ENCODE measurements at places on chromosomes 11 and 22.

- no peak for DNase-seq
These were observed 75.6 kb upstream of the APOA1 start for GRCh38 chr11:116913000-116913399.

DNA sequence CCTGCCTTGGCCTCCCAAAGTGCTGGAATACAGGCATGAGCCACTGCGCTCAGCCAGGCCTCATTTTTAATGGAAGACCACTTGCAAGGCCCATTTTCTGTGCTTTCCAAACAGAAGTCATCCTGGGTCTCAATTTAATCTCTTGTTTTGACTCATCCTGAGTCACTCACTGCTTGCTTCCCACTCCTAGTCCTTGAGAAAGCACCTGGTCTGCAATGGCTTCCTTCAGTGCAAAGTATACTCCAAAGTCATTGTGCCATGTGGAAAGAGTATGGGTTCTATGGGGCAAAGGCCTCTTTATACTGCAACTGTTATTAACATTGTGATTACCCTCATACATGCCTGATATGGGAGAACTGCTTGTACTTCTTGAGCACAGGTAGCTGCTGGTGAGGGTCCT is 18.3 kb upstream of the SLC5A1 start:
- DNase-seq = no peak

- DNase-seq = no peak
These were observed 15.2 kb downstream of the BCL9L start for GRCh38 chr11:118910309-118911112.

DNA sequence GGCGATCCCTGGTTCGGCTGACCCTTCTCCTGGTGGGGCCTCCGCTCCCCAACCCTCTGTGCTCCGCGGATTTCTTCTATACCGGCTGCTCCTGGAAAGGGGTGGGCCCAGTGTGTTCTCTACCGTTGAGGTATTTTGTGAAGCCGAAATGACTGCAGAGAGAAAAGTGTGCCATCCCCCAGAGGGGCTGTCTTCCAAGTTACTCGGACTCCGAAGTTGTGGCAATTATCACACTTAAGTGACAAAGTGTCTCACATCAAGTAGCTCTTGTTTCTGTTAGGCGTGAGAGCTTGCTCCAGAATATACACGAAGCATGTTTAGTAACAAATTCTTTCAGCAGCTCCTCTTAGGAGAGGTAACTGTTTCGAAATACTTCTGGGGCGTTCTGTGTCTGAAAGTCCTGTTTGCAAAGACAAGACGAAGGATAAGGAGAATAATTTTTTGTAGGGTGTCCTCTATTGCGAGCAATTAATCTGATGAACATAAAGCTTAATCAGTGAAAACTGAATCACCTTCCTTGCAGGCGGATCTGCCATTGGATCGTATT is 434 bp downstream of the XPNPEP3 start:
- peak; percentile 23 for DNase-seq

DNA sequence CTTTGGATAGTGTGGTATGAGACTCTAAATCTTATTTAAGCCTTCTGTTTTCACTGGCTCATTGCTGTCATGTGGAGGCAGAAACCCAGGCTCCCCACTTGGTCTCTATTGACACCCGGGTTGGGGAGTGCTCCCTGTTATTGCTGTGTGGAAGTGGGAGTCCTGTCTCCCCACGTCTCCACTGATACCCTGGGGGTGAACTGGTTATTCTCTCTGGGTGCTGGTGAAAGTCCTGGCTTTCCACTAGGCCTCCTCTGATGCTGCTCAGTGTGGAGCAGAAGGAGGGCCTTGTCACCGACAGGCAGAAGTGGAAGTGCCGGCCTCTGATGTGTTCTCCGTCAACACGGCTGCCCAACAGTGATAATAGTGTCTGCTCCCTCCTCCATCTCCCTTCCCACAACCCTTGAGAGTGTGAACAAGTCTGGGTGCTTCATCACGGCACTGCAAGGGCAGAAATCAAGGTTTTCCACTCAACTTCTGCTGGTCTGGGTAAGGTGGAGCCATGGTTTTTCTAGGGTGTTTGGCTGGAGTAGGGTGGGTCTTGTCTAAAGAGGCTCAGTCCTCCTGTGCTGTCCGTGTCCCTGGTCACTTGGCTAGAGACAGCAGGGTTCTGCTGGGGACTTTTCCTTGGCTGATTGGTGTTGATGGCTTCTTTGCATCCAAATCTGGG is 240.7 kb upstream of the B3GAT1 start:
- no peak for DNase-seq

- DNase-seq = no peak
These were observed 702.9 kb downstream of the DLG2 start for GRCh38 chr11:84924154-84924692.

DNA sequence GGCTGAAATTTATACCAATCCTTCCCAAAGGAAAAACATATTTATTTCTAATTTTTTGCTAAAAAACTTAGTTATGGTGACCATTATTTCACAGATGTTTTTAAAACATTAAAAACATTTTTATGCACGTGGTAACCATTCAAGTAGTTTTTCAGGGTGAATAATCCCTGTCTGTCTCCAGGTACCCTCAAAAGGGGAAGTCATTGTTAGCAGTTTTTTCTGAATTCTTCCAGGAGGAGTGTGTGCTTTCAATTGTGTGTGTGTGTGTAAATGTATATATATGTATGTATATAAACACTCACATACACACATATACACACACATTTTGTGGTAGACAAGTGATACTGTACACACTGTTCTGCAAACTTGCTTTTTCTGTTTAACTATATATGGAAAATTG is 43.9 kb downstream of the MIAT start:
- no peak for DNase-seq

DNA sequence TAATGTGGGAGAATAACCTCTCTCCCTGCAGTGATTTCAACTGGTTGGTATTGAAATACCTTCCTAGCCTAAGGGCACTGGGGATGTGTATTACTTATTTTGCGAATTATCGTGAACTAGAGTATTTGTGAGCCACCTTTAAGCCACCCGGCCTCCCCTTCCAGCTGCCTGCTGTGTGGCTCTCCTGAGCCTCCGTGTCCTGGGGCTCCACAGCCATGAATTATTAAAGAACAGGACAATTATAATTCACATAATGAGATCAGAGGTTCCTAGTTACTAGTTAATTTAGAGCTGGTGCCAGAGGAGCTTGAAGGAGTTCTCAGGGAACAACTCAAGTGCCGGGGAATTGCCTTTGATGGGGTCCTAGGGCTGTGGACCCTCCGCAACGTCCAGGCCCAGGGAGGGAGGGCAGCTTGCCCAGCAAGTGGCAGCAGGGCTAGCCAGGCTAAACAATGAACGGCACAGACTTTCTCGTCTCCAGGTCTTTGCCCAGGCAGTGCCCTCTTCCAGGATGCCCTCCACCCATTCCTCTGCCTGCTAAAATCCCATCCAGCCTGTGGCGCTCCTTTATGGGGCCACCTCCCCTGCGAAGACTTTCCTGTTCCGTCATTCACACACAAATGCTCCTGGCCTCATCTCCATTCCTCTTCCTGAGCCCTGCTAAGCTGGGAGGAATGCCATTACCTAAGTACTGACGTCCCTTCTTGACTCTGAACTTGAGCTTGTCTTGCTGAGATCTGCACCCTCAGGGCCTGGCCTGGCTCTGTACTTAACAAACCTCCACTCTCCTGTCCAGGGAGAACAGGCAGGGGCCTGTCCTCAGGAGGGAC is 91.5 kb downstream of the RTL6 start:
- DNase-seq = no peak

GRCh38 chr11:30016588-30017363 is at the start of gene KCNA4:
TSS of gene KCNA4 (minus strand) at chr11:30017030. CDS start at chr11:30012678, 4,352 bp downstream.
- DNase-seq = no peak

DNA sequence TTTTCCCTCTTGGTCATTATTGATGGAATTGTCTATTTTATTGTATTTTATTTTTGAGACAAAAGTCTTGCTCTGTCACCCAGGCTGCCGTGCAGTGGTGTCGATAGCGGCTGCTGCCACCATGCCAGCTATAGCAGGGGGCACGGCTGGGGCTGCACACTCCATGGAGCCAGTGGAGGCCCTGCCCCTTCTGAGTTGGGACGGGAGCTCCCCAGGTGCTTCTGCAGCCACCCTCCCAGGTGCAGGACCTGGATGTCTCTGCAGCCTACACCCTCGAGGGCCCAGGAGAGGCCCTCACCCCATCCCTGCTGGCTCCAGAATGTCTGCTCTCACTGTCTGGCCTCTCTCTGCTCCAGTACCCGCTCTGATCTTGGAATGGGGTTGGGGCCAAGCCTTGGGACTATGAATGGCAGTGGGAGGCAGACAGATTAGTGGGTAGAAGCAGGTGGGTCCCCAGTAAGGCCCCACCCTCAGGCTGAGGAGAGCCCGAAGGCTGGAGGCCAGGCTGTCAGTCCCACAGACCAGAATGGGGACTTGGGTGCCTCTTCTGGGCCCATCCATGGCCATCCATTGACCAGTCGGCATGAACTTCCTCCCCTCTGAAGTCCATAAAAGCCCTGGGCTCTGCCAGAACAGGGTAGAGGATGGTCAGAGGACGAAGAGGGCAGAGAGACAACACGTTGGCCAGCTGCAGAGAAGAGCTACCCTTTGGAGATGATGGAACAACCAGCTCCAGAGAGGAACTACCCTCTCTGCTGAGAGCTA is 49.6 kb upstream of the ATXN10 start:
- DNase-seq = no peak

DNA sequence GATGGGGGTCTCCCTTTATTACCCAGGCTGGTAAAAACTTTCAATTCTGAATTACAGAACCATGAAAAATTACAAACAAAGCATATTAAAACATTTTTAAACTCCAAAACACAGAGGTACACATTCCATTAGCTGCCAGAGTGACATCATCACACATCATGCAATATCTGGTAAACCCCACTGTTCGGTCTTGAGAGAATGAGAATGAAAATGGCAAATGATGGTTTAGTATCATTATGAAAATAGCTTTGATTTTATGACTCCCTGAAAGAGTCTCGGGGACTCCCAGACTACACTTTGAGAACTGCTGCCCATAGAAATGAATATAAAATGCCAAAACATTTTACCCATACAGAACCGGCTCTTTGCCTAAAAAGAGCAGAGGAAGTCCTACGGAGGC is 18.8 kb downstream of the LARGE2 start:
- DNase-seq = no peak

- no peak for DNase-seq
These were observed 54.1 kb upstream of the LINC01488 start for GRCh38 chr11:69427337-69427736.

DNA sequence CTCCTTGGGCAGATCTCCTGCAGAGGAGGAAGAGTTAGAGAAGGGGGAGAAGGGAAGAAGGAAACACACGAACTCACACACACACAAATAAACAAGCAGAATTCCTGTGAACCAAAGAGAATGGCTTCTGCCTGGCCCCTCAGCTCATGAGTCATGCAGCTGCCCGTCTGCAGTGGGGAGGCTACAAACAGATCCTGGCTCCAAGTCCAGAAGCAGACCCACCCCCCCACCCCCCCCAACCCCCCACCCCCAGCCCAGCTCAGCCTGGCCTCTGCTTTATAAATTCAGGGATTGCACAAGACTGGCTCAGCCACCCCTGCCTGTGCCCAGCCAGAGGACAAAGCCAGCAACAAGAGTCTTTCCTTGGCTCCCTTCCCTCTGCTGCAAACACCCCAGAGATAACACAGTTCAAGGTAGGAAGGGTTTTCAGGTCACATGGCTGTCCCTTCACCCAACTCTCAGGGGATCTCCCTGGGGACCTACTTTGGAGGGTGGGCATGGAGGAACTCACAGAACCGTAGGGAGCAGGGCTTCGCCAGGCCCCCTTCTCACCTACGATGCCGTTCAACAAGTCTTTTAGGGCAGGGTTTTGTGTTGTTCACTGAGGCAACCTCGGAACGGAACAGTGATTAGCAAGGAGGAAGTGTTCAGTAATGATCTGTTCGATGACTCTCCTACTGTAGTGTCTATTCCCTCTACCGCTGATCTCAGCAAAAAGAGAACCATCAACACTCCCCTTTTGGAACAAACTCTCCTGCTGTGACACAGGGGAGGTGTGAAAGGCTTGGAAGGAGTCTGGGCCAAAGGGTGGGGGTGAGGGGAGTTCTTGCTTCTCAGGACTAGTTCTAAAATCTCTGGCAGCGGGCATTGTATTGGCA is 35.5 kb downstream of the RPL27A start:
- no peak for DNase-seq

- no peak for DNase-seq
These were observed 2.8 kb downstream of the IGF2 start for GRCh38 chr11:2136209-2136951.

GRCh38 chr22:32217465-32217864 is 12.6 kb upstream of the RFPL2 start:
- no peak for DNase-seq

DNA sequence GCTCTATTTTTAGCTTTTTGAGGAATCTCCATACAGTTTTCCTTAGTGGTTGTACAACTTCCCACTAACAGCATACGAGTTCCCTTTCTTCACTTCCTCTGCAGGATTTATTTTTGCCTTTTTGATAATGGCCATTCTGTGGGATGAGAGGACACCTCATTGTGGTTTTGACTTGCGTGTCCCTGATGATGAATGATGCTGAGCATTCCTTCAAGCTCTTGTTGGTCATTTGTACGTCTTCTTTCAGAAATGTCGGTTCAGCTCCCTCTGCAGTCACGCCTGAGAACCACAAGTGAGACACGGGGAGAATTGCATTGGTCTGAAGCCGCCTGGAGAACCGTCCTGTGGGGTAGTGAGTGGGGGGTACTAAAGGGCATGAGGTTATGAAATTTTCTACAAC is 2.0 kb upstream of the KRTAP5-10 start:
- no peak for DNase-seq

DNA sequence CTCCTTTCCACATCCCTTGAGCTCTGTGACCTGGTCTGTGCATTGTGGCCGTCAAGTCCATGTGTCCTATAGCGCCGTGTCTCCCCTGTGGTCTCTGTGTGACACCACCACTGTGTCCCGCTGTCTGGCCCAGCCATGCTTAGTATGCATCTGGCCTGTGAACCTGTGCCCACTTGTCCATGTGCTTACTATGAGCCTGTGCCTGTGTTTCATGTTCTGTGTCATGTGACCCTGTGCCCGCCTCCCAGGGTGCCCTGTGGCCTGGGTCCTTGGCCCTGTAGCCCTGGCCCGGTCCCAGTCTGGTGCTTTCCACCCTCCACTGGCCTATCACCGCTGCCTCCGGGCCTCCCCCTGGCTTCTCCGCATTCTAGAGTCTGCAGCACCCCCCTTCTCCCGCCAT is 80.6 kb downstream of the CCDC83 start:
- DNase-seq = no peak

DNA sequence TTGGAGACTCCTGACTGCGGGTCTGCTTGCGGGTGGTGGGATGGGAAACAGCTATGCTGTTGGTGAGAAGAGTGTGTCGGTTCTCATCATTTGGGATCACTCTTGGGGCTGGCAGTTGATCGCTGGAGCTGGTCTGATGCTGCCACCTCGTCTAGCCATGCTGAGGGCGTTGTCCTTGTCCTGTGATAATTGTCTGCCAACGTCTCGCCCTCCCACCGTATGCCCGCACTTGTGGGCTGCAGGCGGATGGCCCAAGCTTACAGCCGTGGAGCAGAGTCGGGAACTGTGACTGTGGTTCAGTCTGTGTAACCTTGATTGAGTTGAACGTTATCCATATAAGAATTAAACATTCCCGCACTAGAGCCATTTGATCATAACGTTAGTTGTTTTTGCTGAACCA is 204.4 kb downstream of the TBC1D22A start:
- no peak for DNase-seq
